Inflammatory macrophage (primary cell): ENCODE measurements at places on chromosomes 2 and 18.

GRCh38 chr18:24934258-24934932 lies 417.6 kb downstream of the ZNF521 start:
- no peak for DNase-seq

GRCh38 chr2:130871843-130872740 lies 35.4 kb downstream of the ARHGEF4 start:
- DNase-seq = no peak

GRCh38 chr2:152100961-152101360 lies 2.1 kb upstream of the CACNB4 start:
- DNase-seq = no peak

GRCh38 chr18:36672437-36673344 lies 156.1 kb downstream of the TPGS2 start:
- no peak for DNase-seq

DNA sequence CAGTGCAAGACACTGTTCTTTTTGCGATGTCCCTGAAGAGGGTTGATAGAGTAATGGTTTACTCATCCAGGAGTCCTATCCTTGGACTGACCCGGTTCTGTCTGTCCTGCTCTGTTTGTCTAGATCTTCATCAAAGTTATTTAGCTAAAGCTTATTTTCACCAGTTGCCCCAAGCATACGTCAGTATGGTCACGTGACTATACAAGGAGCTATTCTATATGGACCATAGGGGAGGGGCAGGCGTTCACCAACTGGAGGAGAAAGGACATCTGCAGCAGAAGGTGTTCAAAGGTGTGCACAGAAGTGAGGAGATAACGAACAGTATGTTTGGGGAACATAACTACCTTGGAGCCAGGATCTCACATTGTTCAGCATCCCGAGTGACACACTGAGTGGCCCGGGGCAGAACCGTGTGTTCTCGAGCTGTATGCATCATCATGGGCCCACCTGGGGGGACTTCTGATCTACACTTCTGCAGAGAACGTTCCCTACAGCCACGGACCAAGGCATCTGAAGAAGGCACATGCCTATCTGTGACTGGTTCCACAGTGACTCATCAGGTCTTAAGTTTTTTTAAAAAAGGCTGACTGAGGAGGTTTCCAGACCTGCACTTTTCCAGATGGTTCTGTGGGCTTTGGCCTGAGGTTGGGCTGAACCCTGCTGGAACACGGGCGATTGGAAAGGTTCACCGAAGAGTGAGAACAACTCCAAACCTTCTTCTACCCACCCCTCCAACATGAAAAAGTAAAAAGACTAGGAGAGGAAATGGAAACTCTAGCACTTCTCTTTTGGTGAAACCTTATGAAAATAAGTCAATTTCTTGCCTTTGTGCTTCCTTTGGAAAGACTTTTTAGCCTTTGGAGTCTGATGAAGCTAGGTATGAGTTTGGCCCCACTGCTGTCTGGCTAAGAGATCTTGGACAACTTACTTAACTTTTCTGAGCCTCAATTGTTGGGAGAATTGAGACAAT lies 68.6 kb upstream of the YWHAQ start:
- peak; percentile 49 for DNase-seq

GRCh38 chr2:234075947-234076346 lies 25.4 kb downstream of the SPP2 start:
- no peak for DNase-seq

DNA sequence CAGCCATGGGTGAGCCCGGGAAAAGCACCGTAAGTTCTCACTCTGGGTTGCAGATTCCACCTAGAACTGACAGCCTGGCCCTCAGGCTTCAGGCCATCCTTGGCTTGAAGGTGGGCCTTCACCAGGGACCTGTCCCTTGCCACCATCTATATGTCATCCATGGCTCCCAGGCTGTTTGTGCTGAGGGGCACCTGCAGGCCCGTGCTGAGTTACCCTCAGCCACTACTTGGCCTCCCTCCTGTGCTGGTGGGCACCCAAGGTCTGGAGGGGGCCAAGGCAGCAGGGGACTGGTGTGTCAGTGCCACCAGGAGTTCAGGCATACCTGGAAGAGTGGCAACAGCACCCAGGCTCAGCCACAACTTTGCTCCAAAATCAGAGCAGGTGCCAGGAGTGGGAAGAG lies 326.2 kb upstream of the SMIM21 start:
- no peak for DNase-seq

- DNase-seq = no peak
Observed at GRCh38 chr18:58762781-58763171, 91.5 kb downstream of the MALT1 start.
